ENCODE measurements at places on chromosomes 3 and 15.

GRCh38 chr15:80404761-80405553, 775 bp downstream of the ARNT2 start:
- DNase-seq: no peak

- DNase-seq: no peak
These were observed 21.4 kb upstream of the DPH6 start for GRCh38 chr15:35567392-35567791.

- no peak for DNase-seq
These were observed 72.4 kb downstream of the TBC1D2B start for GRCh38 chr15:78004919-78005634.

- DNase-seq: no peak
These were observed 226.7 kb upstream of the DCBLD2 start for GRCh38 chr3:99128235-99128634.

DNA sequence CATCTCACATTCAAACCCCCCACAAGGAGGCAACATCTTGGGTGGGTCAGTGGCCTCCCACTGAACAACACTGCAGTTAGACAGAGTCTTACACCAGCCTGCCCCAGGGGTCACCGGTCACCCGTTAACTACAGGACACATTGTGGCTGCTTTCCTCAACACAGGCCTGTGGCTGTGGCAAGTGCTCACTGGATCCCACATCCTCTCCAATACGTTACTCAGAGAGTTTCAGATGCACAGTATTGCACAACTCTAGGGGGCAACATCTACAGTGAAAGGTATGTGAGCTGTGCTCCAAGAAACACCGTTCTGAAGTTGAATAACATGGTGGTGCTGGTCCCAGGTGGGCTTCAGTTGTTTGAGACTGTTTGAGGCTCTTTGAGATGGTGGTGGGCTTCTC, 41.0 kb downstream of the CTDSPL start:
- no peak for DNase-seq

GRCh38 chr3:113555138-113555537, 22.8 kb downstream of the SIDT1 start:
- DNase-seq: no peak

DNA sequence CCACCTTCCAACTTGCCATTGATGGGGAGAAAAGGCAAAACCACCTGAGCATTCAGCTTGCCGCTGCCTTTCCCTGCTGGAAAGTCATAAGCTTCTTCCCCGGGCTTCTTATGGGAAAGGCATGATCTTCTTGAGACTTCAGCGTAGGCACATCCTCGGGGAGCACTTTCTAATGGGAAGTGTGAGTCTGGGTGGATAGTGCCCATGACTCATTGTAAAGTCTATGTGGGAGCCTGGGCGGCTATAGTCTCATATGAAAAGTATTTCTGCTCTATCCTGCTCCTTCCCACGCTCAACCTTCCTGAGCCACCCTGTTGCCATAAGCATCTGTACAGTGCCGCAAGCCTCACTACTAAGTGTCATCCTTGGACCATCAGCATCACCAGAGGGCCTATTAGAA, 309.9 kb upstream of the THBS1 start:
- no peak for DNase-seq

DNA sequence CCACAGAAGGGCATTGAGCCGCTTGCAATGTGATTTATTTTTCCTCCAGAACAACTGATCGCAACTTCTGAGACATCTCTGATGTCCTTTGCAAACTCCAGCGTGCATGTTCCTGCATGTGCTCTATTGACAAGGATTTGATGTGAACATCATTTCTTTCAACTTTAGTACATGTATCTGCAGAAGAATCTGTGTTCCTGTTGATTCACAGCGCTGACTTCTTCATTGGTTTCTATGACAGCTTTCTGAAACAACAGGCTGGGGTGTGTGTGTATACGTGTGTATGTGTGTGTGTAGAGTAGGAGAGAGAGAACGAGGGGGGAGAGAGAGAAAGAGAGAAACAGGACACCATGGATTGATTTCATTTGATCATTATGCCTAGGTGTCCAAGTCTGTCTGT, 56.7 kb upstream of the CMTM8 start:
- no peak for DNase-seq

DNA sequence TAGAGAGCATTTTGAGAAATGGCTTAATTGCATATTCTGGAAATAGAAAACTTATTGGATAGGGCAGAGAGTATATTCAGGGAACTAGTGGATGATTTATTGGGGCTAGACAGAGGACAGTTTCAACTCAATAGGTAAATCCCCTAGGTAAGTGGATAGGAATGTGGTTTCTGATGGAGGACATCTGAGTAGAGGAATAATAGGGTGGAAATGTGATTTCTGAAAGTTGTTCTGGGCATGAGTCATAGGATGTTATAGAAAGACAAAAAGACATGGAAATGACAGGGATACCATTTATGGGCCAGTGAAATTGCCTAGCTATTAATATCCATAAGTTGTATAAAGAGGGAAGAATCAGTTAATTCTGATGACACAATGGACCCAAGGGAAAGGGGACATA, 563.3 kb upstream of the GOLIM4 start:
- no peak for DNase-seq

GRCh38 chr15:34318277-34319079, 19.1 kb downstream of the SLC12A6 start:
- DNase-seq: no peak

DNA sequence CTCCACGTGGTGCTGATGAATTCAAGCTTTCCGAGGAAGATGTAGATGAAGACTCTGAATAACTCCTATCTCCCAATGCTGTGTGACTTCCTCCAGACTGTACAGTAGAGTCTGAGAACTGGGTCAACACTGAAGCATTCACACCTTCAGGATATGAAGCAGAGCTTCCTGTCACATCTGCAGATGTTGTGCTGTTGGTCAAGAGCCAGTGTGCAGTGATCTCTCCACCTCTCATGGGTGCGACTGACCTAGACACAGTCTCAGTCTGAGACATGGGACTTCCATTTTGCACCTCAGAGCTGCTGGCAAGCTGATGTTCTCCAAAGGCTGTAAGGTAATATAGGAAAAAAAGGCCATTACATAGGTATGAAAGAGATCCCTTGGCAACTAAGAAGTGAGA, 36.5 kb downstream of the HEG1 start:
- DNase-seq: no peak

- no peak for DNase-seq
These were observed 55.8 kb downstream of the POLR2M start for GRCh38 chr15:57762302-57762701.

GRCh38 chr3:59759298-59760031, 709.6 kb upstream of the CFAP20DC start:
- no peak for DNase-seq

- DNase-seq: peak; percentile 9
These were observed 3.2 kb downstream of the ZXDC start for GRCh38 chr3:126472277-126473006.

GRCh38 chr3:130915567-130916292, 21.8 kb downstream of the ATP2C1 start:
- no peak for DNase-seq

- no peak for DNase-seq
These were observed 941.1 kb upstream of the CFAP20DC start for GRCh38 chr3:59990915-59991314.

DNA sequence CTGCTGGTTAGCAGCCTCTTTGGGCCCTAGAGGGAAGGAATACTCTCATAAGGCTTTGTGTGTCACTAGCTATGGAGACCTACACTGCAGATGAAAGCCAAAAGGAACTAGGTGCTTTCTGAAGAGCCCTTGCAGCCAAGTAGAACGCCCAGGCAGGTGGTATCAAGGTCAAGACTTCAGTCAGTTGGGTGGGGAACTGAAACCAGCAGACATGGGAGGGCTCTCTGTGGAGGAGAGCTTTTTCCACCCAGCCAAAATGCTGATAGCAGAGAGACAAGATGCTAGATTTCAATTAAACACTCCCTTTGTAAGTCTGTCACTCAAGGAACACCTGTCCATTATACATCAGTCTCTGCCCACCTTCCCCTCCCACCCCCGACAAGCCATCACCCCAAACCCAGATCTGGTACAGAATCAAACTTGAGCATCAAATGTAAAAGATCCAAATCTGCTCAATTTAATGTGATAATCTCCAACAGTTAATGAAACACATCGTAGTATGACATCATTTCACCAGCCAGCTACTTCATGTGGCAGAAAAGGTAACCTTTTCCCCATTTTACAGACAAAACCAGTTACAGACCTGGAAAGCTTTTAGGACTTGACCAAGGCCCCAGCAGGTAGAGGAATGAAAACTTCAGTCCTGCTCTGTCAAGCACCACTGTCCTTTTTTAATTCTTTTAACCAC, 14.6 kb downstream of the MRPS25 start:
- DNase-seq: no peak

GRCh38 chr3:150412561-150413231, 4.6 kb downstream of the TSC22D2 start:
- DNase-seq: no peak

DNA sequence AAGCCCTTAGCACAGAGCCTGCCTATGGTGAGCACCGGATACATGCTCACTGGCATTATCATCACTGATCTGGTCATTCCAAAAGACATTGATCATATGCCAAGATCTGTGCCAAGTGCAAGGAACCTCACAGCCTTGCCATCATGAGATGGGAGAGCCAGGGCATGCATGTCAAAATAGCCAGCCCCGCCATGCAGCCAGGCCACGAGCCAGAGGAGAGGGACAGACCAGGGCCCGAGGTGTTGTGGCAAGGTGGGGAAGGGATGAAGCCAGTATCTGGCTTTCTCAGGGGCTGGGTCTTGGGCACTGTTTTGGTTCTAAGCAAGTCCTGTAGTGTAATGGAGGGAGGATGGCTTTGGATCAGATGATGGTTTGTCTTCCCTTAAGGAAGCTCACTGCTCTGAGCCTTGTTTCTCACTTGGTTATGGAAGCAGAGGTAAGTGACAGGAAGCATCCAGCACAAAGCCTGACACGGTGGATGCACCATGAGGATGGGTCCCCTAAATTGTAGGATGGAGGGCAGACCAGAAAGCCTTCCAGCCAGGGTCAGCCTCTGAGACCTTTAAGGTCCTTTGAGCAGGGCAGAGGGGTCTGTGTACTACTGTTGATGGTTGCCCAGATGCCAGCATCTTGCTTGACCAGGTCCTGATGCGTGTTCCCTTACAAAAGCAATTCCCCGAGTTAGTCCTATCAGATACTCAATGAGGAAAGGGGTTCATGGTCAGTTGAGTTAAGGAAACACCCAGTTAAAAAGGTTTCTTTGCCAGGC, 247.7 kb upstream of the TLE3 start:
- DNase-seq: no peak

DNA sequence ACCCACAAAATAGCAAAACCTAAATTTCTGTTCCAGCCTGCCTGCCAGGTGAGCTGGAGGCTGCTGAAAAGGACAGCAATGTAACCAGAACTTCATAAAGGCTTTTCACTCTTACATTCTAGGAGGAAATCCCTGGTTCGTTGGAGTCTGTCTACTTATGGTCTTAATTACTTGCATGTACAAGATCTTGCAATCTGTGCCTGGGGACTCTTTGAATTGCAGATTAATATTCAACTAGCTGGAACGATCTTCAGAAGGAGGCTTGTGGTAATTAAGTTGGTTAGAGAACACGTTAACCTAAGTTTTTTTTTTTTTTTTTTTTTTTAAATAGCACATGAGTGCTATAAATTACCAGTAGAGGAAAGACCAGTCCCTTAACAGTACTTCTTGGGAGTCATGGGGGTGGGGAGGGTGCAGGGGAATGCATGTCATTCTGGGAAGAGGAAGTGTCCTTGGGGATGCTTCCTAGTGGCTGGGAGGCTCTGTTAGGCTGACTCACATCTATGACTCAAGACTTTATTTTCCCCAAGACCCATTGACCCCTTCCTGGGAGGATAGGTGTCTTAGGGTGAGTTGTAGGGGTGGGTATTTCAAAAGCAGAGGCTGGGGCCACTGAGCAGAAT, 139.8 kb downstream of the RAB11A start:
- no peak for DNase-seq

DNA sequence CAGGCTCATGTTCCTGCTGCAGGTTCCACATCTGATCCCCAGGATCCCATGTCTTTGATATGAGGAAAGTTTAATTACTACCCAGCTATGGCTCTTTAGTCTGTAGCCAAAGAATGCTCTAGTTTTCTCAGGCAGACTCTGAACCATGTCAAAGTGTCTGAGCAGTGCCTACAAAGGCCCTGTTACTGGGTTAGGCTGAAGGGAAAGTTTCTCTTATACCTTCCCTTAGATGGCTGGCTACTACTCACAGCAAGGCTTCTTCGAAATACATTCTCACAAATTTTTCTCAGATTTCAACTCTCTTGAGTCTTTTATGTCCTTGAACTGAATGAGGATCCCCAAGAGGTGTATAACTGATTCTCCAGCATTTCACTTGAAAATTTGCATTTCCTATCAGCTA, 102.4 kb downstream of the NR1D2 start:
- DNase-seq: no peak

DNA sequence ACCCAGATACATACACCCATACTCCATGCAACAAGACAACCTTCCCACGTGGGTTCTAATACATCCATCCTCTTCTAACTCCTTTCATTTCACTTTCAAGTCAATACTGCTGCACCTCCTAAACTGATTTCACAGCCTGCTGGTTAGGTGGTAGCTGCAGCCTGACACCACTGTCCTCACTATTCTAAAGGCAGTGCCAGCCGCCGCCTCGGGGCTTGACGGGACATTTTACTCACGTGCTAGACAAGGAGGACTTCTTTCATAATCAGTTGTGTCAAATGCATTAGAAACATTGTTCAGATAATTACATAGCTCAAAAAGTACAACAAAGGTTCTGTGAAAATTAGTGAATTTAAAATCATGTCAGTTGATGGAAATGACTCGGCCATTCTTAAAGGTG, 6.3 kb downstream of the UROC1 start:
- DNase-seq: no peak

GRCh38 chr3:107699682-107700081, 176.9 kb downstream of the BBX start:
- DNase-seq: no peak

- DNase-seq: no peak
These were observed 72.3 kb upstream of the SNTN start for GRCh38 chr3:63580151-63580550.

DNA sequence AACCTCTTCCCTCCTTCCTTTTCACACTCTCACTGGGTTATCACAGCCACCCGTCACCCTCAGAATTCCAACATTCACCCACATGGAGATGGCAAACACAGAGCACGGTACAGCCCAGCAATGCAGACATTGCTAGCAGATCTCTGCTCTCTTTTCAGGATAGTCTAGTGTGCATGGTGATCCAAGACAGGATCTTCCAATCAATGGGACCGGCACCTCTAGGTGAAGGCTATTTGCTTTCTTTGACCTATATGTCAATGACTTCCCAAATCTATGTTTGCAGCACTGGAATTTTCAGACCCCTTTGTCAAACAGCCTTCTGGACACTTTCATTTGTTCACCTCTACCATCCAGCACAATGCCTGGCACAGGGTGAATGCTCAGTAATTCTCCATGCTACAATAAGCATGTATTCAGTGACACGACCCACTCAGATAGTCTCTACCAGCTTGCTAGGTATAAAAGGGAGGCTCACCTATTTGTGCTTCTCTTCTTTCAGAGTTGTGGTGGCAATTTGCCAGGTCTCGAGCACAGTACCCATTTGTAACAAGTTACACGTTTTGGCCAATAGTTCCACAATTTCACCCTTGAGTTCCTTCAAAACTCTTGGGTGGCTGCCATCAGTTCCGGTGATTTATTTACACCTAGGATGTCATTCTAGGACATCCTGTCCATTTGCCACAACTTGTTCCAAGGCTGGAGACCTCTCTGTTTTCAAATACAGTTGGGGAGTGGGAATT, 279.1 kb upstream of the ICE2 start:
- DNase-seq: no peak

GRCh38 chr3:189921770-189922169, 198.9 kb downstream of the P3H2 start:
- DNase-seq: no peak

- DNase-seq: no peak
These were observed 27.0 kb upstream of the KCTD6 start for GRCh38 chr3:58464866-58465265.

- no peak for DNase-seq
These were observed 45.0 kb downstream of the COPS2 start for GRCh38 chr15:49110158-49110944.
